ENCODE measurements at places on chromosomes 13 and 19.

DNA sequence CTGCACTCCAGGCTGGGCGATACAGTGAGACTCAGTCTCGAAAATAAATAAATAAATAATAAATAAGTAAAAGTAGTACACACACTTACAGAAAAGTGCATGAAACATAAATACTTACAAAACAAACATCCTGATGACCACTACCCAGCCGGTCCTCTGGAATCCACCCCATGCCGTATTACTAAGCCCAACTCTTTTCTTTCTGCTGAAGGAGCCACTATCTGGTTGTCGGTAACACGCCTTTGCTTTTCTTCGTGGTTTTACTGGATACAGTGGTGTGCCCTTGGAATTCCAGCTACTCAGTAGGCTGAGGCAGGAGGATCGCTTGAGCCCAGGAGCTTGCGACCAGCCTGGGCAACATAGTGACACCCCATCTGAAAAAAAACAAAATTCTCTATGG lies 39.4 kb downstream of the CELF5 start:
- no peak for DNase-seq

DNA sequence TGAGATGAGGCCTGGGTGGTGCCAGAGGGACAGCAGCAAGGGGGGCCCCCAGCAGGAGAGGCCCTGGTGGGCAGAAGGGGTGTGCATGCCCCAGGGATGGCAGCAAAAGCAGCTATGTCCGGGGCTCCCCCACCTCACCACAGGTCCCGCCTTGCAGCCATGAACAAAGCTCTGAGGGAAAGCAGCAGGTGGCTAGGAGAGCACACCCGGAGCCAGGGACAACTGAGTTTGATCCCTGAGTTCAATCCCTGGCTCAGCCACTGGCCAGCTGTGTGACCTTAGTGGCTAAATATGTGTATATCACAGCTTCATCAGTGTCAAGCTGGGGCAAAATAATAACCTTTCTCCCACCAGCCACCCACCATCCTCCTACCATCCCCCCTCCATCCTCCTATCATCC lies 47.7 kb upstream of the KCTD15 start:
- DNase-seq = no peak

GRCh38 chr13:113129921-113130750 lies 7.5 kb downstream of the F10 start:
- DNase-seq = peak; percentile 27

DNA sequence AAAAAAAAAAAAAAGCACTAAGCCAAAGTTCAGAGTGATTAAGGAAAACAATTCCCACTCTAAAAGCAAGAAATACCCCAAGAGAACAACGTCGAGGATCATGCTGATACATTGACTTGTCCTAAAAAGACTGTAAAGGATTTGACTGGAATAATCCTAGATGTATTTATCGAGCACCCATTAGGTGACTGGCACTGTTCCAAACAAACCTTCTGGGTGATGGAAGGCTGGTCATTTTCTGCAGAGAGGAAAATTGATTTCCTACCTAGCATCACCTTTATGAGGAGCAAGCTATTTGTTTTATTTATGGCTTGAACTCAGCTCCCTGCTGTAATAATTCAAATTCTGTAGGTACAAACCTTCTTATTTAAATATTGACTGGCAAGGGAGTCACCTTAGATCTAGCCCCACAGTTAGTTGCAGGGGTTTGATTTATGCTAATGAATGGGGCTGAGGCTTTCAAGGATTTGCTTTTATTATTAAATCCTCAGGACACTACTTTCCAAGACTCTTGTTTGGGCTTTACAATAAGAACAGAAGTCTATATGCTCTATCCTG lies 471.0 kb downstream of the OLFM4 start:
- DNase-seq = no peak

DNA sequence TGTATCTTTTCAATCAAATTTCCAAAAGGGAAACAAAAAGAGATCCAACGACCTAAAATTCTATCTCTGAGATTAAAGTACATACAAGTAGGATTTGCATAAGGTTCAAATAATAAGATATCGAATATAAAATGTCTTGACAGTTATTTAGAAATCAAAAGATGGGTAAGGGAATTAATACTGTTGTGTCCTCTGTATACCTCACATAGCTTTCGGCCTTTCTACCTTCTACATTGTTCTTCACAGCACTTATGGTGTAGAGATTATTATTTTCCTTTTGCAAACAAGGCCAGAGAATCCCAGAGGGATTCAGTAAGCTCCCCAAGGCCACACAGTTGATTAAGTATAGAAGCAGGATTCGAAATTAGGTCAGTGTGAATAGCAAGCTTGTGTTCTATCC lies 403.6 kb downstream of the SPRY2 start:
- no peak for DNase-seq

DNA sequence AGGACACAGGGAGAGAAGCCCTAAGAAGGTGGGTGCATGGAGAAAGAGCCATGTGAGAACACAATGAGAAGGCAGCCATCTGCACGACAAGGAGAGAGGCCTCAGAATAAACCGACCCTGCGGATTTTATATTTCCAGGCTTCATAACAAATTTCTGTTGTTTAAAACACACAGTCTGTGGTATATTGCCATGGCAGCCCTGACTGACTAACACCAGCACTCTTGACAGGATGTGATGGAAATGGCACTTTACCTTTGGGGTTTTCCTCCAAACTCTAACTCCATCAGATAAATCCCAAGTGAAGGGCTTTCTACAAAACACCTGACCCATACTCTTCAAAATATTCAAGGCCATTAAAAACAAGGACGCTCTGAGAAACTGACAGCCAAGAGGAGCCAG lies 13.2 kb upstream of the MED4 start:
- DNase-seq = no peak

Data from umbilical cord (tissue), 2 donors.